Neuronal stem cell (in vitro differentiated cells): ENCODE measurements at places on chromosomes 6 and 20.

DNA sequence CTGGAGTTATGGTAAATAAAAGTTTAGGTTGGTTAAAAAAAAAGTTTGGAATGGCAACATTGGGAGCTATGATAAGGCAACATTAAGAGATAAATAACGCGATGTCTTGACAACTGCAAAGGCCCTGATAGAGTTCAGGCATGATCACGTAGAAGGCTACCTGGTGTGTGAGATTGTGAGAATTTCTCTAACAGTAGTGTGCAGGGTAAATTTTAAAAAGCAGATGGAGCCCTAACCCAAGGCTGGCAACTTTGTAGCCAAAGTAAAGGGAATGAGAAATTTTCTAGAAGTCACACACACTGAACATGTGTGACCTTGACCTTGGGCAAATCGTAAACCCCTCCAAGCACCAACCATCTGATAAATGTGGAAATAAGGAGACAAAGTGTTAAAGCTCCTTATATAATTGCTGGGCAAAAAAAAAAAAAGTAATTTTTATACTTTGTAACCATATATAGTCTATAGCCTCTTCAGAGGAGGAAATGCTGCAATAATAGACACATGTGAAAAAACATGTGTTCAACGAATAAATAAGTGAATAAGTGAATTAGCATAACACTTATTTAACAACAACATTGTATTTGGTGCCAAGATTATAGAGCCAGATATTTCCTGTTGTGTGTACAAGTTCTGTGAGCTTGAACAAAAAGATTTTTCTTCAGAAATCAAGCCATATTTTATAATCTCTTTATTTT, 18.2 kb downstream of the KCNQ5 start:
- DNase-seq, result no peak

- no peak for DNase-seq
Measured at GRCh38 chr20:40703975-40704530, 15.0 kb upstream of the MAFB start.

GRCh38 chr6:127120023-127120786, 1.7 kb downstream of the RSPO3 start:
- DNase-seq, result no peak

- DNase-seq, result no peak
Measured at GRCh38 chr6:33592595-33593413, 12.7 kb upstream of the BAK1 start.

DNA sequence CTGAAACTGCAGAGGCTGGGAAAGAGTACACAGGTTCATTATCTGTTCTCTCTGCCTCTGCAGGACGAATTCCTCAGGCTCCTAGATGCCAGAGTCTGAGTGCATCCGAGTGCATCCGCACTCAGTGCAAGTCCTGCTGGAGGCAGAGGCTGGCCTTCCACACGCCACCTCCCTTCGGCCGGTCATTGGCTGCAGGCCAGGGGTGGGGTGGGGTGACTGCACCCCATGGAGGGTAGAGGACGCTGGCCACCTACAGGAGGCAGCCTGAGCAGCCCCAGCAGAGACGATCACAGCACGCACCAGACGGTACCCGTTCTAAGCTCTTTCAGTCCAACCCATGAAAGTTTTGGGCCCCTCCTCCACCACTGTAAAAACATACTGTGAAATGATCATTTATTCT, 11.7 kb downstream of the SFT2D1 start:
- DNase-seq, result peak; percentile 51

- no peak for DNase-seq
Measured at GRCh38 chr6:44771647-44772415, 384.3 kb downstream of the CDC5L start.

DNA sequence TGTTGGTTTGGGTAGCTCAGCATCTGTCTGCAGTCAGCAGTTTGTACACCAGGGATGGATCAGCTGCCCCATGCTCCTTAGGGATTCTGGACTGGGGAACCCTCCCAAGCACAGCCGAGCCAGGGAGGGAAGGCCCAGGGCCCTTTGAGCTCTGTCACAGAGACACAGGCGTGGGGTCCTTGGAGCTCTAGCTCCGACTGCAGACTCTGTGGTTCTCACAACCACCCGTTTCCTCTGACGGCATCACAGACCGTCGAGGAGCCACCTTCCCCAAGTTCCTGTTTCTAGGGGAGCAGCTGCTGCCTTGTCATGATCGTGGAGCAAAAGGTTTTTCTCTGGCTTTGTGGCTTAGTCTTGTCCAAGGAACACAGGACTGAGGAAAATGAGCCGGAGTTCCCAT, at the start of gene SLA2:
SLA2 (minus strand) TSS at position 199 of the 400 bp plus-strand sequence. CDS start 4,861 bp downstream, outside the sequence.
- no peak for DNase-seq

DNA sequence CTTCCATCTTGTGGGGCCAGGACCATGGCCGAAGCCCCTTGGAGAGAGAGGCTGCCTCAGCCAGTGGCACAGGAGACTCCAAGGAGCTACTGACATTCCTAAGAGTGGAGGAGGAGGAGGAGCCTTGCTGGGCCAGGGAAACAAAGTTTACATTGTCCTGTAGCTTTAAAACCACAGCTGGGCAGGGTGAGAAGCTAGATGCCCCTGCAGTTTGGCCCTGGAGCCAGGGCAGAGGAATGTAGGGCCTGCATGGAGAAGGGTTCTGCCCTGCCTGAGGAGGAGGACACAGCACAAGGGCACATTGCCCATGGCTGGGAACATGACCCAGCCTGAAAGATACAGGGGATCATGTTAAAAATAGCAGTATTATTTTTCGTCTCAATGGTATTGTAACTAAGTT, 37.4 kb downstream of the PLCG1 start:
- DNase-seq, result no peak

- no peak for DNase-seq
Measured at GRCh38 chr6:38248500-38249234, 391.1 kb downstream of the BTBD9 start.

- DNase-seq, result no peak
Measured at GRCh38 chr6:151025076-151025475, 159.6 kb downstream of the MTHFD1L start.

DNA sequence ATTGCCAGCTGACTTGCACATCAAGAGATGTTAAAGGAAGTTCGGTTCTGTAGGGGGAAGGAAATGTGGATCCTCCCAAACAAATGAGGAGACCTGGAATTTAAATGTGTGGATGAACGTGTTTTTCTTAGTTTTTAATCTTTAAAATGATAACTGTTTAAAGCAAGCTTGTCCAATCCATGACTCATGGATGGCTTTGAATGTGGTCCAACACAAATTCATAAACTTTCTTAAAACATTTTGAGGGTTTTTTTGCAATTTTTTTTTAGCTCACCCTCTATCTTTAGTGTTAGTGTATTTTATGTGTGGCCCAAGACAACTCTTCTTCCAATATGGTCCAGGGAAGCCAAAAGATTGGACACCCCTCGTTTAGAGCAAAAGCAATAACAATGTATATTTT, 12.6 kb downstream of the TUBB2B start:
- no peak for DNase-seq

- no peak for DNase-seq
Measured at GRCh38 chr6:36075656-36076055, 48.0 kb downstream of the MAPK14 start.

GRCh38 chr6:132768051-132768517, 10.4 kb upstream of the VNN2 start:
- DNase-seq, result peak; percentile 29

DNA sequence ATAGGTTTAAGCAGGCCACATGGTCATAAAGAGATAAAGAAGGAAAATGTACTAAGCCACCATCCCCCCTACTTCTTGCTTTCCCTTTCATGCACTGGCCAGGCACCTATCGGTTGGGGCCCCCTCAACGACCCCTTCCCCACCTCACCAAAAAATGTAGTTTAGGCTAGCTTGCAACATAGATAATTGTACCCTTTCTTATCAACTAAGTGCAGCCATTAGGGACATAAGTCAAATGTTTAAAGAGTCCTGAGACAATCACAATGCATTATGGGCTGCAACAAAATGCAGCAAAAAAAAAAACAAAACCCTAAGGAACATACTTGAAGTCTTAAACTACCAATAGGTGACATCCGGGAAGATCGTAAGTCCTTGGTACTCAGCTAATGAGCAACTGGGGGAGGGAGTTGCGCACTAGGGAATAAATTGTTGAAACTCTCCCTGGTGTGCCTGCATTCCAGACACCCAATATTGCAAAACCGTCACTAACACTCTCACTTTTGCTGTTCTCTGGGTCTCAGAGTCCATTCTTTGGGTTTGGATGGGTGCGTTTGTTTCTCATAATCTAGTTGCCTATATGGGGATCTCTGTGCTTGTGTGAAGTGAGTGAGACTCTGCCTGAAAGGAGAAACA, 12.4 kb upstream of the HLA-G start:
- no peak for DNase-seq

DNA sequence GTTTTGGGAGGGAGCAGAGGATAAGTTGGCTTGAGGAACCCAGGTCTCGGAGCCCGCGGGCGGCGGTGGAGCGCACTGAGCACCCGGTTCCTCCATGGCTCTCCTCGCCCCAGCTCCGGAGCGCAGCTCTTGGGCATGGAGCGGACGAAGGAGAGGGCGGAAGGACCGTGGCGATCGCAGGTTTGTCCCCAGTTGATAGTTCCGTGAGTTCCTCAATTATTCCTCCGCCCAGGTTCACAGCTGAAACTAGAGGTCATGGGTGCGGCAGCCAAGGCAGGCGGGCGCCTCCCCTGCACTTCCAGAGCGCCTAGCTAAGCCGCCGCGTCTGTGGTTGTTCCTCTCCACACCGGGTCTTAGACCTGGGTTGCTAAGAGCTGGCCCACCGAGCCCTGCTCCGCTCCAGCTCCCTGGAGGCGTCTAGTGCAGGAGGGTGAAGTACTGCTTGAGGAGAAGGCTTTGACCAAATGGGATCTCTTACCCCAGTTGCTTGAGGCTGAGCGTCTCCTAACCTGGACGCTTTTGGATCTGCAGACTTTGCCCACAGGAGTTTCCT, at the start of gene HTR1B:
HTR1B (minus strand) TSS at position 184 of the 553 bp plus-strand sequence; CDS start at position 96, 88 bp downstream.
- peak; percentile 30 for DNase-seq

DNA sequence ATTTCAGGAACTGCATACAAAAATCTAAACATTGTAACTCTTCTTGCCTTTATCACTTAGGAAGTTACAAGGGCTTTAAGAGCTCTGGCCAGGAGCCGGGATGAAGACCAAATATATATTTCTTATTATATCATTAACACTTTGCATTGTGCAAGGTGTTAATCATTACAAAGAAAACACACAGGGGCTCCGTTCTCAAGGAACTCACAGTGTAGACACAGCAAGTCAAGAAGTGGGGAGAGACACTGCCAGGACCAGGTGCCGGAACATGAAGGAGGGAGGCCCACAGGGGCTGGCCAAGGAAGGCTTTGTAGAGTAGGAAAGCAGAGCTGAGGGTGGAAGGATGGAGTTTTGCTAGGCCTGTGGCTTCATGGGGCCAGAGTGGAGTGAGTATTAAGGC, 17.4 kb downstream of the ITPR3 start:
- DNase-seq, result no peak

GRCh38 chr6:22401932-22402331, 105.1 kb upstream of the PRL start:
- no peak for DNase-seq

DNA sequence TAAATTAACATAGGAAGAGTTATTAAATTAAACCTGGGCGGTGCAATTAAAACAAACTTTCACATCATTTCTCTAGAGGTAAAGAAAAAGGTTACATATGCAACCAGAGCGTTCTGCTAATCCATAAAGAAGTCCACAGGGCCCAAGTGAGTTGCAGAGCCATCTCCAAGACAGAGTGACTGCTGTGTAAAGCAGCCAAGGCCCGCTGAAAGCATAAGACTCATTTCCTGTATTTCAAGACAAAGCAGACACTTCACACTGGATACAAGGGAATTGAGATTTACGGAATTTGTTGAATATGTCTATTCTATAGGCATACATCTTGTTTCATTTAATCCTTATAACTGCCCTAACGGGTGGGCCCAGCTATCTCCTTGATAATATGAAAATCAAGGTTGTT, 422.8 kb downstream of the CBLN4 start:
- DNase-seq, result no peak

GRCh38 chr6:114747995-114748625, 405.3 kb upstream of the HS3ST5 start:
- DNase-seq, result peak; percentile 14

- no peak for DNase-seq
Measured at GRCh38 chr6:155197932-155198331, 65.9 kb upstream of the CLDN20 start.

DNA sequence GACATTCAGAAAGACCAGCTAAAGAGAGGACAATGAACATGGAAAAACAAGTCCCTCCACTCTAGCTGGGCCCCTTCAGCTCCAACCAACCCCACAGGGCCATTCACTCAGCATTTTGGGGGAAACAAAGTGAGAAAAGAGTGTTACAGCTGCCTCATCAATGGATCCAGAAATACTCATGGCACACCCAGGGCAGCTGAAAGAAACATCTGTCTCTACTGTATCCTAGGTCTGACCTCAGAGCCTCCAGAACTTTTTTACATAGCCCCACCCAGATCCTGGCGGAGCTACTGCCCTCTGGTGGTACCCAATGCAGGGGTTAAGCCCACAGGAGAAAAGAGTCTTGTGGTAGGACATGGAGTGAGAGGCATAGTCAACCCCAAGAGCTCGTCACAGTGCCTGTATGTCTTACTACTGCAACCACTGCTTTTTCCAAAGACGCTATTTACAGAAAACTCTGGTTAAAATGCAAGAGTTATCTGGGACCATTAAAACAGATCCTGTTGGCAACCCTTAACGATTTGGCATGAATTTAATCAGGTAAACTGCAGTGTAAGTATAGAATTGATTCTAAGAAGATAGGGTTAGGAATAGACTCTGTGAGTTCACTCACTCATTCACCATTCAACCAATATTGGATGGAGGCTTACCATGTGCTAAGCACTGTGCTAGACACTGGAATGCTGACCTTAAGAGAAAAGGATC, 37.4 kb upstream of the FAM83C start:
- peak; percentile 14 for DNase-seq

GRCh38 chr6:19838442-19839236, 1.5 kb downstream of the ID4 start:
- peak; percentile 50 for DNase-seq

GRCh38 chr20:31663838-31664695, 26.4 kb downstream of the COX4I2 start:
- DNase-seq, result no peak

- peak; percentile 60 for DNase-seq
Measured at GRCh38 chr6:46734867-46735719, at the start of gene PLA2G7. Gene PLA2G7 (minus strand): TSS chr6:46735375. CDS start chr6:46722891, 12,484 bp downstream.

DNA sequence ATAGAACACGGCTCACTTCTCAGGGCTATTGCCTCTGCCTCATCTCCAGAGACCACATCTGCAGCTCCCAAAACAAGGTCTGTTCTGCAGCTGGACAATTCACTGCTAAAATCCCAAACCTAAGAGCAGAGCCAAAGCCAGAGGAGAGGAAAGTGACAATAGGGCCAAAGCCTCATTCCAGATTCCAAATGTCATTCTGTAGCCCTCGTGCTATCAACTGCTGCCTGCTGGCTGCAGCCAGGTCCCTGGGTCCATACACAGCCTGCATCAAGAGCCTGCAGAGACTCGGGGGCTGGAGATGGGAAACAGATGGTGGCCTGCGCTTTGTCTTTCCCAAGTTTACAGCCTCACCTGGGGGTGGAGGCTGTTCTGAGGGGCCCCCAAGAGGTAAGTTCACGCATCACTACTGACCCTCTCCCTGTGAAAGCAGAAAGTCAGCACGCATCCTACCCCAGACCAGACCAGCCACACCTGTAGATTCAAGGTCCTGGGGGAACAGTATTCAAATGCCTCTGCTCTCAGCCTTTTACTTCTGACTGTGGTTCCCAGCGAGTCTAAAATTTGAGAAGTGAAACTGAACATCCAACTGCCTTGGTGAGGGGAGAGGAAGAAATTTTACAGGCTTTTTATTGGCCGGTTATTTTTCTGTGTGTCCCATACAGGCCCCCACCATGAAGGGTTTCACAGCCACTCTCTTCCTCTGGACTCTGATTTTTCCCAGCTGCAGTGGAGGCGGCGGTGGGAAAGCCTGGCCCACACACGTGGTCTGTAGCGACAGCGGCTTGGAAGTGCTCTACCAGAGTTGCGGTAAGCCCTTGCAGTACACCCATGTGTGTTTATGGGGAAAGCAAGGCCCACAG, at the start of gene LY86:
LY86 (plus strand) TSS at position 657 of the 860 bp plus-strand sequence; CDS start at position 672, 15 bp downstream.
- DNase-seq, result no peak
